Airway epithelial cell (primary cell): ENCODE measurements at places on chromosomes 7 and 10. TPM values are rescaled to one million over a fixed set of nuclear protein-coding genes. Genes with fewer than 3 reads are reported as not detected.

Gene NUTM2B
- total RNA-seq = 0.78 and 0.88 TPM in 2 replicates

Gene FBXO24
- 0.21 and 0.28 TPM in 2 replicates for total RNA-seq

Gene MOSPD3
- 17.2 and 21.1 TPM in 2 replicates for total RNA-seq

Gene A1CF
- total RNA-seq = not detected in 2 replicates

Gene LIPJ
- not detected in 2 replicates for total RNA-seq

Gene GOLGA7B
- 0.19 and 0.28 TPM in 2 replicates for total RNA-seq

Gene FAM25A
- total RNA-seq = 20.3 and 29.8 TPM in 2 replicates

Gene LFNG
- 44.6 and 46.8 TPM in 2 replicates for total RNA-seq

Gene FZD1
- total RNA-seq = 7.3 and 9.2 TPM in 2 replicates

Gene PLCE1
- total RNA-seq = 1.6 and 2.3 TPM in 2 replicates

Gene MEIG1
- not detected in 2 replicates for total RNA-seq

Gene DDC
- total RNA-seq = not detected in 2 replicates

Gene GDI2
- total RNA-seq = 275 and 338 TPM in 2 replicates

Gene FLNC
- 0.84 and 0.85 TPM in 2 replicates for total RNA-seq

Gene FRMPD2
- 0.07 TPM in 1 of 2 replicates, not detected in the other for total RNA-seq
